ENCODE measurements at places on chromosomes 5 and 9.

DNA sequence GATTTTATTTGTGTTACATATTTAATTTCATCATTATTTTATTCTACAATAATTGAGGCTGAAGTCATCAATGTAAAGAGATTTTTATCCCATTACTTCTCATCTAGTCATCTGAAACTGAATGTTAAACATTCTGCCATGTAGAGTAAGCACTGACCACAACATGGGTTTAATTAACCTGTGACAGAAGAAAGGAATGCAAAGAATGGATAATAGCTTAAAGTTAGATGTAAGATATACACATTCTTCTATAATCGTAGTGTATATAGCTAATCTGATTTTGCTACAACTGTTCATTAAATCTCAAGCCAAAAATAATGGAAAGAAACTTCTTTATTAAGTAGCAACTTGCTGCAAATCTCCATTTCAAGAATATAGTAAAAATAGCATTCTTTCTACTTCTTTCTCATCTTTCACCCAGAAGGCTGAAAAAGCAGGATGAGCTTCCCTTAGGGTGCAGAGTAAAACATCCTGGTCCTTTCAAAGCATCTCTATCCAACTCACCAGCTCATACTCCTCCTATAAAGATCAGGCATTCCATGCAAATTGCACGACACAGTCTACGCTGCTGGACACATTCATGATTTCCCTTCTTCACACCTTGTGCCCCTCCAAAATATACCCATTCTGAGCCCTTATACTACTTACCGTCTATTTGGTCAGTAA, 115.2 kb downstream of the EFNA5 start:
- DNase-seq, result no peak

DNA sequence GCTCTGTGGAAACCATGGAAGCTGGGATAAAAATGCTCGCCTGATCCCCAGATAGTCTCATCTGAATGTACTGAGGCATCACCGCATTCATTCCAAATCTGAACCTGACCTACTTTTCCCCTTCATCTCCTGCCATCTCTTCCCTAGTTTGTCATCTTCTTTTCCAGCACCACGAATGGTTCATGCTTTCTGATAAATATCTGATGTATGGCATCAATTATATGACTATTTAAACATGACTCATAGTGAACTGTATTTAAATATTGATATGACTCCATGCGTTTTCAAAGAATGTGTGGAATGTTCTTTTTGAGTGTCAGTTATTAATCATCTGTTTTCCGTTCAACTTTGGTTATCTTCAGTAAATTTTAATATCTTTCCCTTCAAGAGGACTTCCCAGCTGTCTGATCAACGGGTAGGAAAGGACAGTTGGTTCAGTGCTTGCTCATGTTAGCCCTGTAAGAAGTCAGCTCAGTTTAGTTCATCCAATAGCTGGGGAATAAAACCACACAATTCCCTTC, 21.1 kb downstream of the BASP1 start:
- peak; percentile 48 for DNase-seq

DNA sequence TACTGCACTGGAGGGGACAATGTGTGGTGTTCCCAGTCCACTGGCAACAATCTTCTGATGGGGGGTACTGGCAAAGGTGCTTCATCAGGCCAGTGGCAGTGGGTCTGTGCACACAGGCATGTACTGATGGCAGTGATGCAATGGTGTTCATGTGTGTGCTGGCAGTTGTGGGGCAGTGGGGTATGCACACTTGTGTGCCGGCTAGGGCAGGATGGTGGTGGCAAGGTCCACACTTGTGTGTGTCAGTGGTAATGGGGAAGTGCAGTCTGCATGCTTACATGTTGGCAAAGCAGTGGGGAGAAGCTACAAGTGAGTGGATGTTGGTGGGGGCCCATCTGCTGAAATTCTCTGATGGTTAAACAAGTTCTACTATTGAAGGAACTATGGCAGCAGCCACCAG, 504.6 kb upstream of the ZNF462 start:
- DNase-seq, result no peak

- DNase-seq, result no peak
Observed at GRCh38 chr5:28734396-28734795, 1696.0 kb upstream of the CDH9 start.

- DNase-seq, result no peak
Observed at GRCh38 chr5:9604416-9604815, 25.7 kb downstream of the TAS2R1 start.

DNA sequence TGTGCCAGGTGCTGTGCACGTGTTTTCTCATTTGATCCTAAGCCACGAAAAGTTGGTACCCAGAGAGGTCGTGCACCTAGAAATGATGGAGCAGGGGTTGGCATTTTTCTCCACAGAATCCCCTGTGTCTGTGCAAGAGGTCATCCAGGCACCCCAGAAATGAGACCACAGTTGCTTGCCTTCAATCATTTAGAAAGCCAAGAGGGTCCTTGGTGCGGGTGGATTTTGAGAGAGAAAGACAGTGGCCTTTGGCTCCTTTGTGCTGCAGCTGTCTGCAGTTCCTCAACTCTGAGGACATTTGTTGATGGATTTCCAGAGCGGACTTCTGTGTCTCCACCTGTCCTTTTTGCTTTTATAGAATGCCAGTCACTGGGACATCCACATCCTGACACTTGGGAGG, 33.8 kb upstream of the SPRY4 start:
- DNase-seq, result no peak

- DNase-seq, result no peak
Observed at GRCh38 chr9:93031629-93032430, 26.7 kb upstream of the SUSD3 start.

- DNase-seq, result peak; percentile 35
Observed at GRCh38 chr9:133460405-133461175, 812 bp downstream of the CACFD1 start.

- peak; percentile 40 for DNase-seq
Observed at GRCh38 chr9:127751269-127752054, 16.4 kb upstream of the TOR2A start.

DNA sequence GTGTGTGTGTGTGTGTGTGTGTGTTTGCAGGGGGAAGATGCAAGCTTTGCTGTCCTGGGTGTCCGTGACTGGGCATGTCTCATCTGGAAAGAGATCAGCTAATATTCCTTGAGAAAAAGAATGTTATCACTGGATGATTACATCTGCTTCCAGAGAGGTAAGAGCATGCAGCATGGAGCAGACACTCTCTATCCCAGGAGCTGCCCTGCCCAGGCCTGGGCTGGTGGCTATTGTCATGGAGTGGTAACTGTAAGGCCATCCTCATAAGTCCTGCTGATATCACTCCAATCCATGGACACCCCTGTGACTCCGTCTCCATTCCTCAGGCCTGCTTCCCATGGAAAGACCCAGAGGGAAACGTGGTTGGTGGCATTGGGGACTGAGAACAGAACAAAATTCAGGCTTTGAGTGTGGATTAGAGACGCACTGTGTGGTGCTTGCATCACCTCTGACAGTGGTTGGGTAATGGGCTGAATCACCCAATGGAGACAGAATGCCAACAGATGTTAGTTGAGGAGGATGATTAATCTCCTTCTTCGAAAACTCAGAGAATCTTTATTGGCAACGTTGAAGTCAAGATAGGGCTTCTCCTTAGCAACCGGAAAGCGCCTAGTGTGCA, 52.0 kb upstream of the KCNIP1 start:
- no peak for DNase-seq

- no peak for DNase-seq
Observed at GRCh38 chr9:23747088-23748075, 78.7 kb downstream of the ELAVL2 start.

- DNase-seq, result peak; percentile 4
Observed at GRCh38 chr9:31390403-31391025, 993.9 kb upstream of the ACO1 start.

- no peak for DNase-seq
Observed at GRCh38 chr5:2031581-2031980, 148.9 kb upstream of the IRX4 start.

DNA sequence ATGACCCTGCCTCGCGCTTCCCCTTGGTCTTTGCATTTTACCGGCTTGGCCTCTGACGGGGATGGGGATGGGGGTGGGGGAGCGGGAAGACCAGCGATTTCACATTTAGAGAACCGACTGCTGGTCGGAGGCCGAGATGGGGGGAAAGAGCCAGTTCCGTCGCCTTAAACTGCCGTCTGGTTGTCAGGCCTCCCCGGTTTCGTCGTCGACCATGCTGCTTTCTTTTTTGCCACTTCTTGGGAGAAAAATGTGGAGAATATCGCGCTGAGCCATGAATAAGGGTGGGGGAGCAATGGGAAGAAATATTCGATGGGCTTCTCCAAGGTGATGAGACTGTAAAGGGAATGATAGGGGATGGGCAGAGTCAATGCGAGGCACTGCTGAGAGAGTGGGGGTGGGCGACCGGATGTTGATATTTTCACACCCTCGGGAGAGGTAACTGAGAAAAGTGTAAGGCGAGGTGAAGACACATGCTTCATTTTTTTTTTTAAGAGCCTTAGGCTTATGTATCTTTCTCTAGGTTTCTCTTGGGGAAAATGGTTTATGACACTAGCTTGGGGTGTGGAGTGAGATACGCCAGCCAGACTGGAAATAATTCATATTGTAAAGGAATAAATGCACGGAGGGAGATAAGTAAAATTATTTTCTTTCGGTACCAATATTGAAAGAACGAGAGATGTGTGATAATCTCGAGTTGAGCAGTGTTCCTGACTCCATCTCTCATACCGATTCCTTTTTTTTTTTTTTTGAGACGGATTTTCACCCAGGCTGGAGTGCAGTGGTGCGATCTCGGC, 1.1 kb downstream of the KIF2A start:
- peak; percentile 50 for DNase-seq

DNA sequence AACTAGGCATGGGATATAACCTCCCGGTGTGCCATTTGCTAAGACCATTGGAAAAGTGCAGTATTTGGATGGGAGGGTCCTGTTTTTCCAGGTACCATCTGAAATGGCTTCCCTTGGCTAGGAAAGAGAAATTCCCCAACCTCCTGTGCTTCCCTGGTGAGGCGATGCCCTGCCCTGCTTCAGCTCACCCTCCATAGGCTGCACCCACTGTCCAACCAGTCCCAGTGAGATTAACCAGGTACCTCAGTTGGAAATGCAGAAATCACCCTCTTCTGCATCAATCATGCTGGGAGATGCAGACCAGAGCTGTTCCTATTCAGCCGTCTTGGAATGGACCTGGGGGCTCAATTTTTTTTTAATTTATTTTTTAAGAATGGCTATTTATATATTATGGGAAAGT, 254.8 kb downstream of the SGCD start:
- no peak for DNase-seq

DNA sequence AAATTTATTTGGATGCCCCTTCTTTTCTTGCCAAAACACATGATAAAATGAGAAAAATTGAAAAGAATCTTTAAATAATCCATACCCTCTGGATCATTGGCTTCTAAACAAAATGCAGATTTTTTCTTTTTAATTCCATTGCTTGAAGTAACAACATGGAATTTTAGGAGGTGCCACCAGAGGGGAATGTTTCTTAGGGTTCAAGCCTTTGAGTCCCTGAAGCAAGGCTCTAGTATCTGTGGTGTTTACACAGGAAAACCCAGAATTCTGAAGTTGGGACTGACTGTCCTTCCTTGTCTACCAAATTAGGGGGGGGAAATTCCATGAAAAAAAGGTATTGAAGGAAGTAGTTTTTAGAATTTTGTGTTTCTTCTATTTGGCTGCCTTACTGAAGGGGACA, 69.4 kb downstream of the LMNB1 start:
- peak; percentile 63 for DNase-seq

- peak; percentile 12 for DNase-seq
Observed at GRCh38 chr5:75367401-75367800, 30.4 kb downstream of the HMGCR start.

- DNase-seq, result no peak
Observed at GRCh38 chr5:32326216-32326772, 13.6 kb upstream of the MTMR12 start.

GRCh38 chr5:22341406-22341805, 511.7 kb downstream of the CDH12 start:
- no peak for DNase-seq

- no peak for DNase-seq
Observed at GRCh38 chr5:149521739-149522685, 29.2 kb downstream of the CSNK1A1 start.

GRCh38 chr5:14228219-14228618, 85.1 kb downstream of the TRIO start:
- DNase-seq, result no peak

GRCh38 chr9:136604823-136605525, 57.7 kb upstream of the EGFL7 start:
- DNase-seq, result no peak

- DNase-seq, result no peak
Observed at GRCh38 chr5:11007269-11007870, 246.3 kb upstream of the DAP start.

GRCh38 chr5:158410976-158411375, 552.0 kb upstream of the CLINT1 start:
- DNase-seq, result no peak

DNA sequence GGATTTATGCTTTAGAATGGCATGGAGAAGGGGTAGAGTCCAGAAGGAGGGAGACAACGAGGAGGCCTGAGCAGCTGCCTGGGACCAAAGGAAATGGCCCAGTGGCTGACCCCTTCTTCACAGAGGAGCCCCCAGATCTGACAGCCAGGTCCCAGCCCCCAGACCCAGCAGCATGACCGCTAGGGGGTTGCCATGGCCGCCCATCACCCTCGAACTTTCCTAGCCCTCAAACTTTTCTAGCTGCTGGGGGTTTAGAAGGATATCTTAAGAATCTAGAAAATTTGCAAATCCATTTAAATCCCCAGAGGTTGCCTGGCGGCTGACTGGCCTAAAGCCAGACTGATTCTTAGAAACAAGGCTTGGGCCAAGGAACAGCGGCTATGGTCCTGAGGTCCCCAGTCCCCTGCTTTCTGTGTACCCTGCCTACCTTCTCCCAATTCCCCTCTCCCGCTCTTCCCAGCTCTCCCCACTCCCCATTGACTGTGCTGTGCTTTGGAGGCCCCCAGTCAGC, 972 bp downstream of the PDGFRB start:
- no peak for DNase-seq

DNA sequence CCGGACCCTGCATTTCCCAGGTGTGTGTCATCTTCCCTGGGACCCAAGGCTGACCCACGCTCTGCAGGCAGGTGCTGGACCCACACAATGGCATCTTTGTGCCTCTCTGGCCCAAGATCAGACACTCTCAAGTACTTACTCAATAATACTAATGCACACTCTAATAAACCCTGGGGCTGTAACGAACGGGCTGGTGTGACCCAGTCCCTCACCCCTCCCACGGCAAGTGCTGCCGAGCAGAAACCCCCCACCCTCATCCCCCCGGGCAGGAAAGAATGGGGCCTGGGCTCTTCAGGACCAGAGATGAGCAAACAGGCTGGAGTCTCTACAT, 1.1 kb upstream of the OBP2B start:
- DNase-seq, result no peak

- DNase-seq, result no peak
Observed at GRCh38 chr9:25709941-25710340, 31.7 kb upstream of the TUSC1 start.

- peak; percentile 69 for DNase-seq
Observed at GRCh38 chr9:20649381-20649780, 27.1 kb upstream of the MLLT3 start.

- no peak for DNase-seq
Observed at GRCh38 chr5:129246088-129246487, 151.5 kb downstream of the ISOC1 start.
